Activated T-cell treated with anti-CD3 and anti-CD28 coated beads for 4 hours (primary cell): ENCODE measurements at places on chromosomes 1 and 21.

DNA sequence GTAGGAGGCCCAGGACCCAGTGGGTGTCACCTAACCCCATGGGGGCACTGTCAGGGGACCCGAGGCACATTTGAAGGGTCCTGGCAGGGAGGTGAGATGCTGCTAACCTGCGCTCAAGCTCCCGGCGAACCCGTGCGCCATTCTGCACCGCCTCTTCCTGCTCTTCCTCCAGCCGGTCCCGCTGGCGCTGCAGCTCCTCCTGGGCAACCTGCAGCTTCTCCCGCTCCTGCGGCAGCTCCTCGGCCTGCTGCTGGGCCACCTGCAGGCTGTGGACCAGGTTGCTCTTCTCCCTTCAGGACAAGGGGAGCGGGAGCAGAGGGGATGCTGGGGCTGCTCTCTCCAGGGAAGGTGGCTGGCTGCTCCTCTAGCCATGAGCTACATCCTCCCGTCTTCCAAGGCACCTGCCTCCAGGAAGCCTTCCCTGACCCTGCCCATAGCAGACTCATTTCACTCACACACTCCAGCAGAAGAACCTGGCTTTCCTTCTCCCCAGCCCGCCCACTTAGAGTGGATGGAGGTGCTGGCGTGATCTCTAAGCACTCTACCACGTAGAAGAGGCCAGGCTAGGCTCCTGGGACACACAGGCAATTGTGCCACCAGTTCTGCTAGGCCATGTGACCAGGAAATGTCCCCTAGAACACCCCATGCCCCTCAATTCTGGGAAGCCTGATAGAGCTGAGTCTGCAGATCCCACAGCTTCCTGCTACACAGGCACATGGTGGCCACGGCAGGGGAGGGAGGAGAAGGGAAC is 15.2 kb upstream of the NBPF1 start:
- DNase-seq, result no peak

GRCh38 chr1:218249338-218250140 is 35.6 kb upstream of the RRP15 start:
- DNase-seq, result no peak

GRCh38 chr1:17759114-17759513 is 4.0 kb downstream of the ACTL8 start:
- no peak for DNase-seq

- no peak for DNase-seq
Observed at GRCh38 chr1:223258751-223259198, 105.2 kb downstream of the SUSD4 start.

- DNase-seq, result no peak
Observed at GRCh38 chr1:38941093-38941492, 537 bp downstream of the RHBDL2 start.

DNA sequence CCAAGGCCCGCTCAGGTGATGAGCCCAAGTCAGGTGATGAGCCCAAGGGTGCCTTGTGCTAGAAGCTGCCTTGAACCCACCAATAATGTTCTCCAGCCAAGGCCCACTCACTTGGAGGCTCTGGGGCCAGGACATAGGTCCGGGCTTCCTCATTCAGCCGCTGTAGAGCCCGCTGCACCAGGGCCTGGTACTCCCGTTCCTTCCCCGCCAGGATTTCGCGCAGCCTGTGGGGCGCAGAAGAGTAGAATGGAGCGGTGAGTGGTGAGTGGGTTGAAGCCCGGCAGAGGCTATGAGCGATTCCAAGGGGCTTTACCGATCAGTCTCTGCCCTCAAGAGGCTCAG is 10.5 kb downstream of the MAP3K6 start:
- no peak for DNase-seq

DNA sequence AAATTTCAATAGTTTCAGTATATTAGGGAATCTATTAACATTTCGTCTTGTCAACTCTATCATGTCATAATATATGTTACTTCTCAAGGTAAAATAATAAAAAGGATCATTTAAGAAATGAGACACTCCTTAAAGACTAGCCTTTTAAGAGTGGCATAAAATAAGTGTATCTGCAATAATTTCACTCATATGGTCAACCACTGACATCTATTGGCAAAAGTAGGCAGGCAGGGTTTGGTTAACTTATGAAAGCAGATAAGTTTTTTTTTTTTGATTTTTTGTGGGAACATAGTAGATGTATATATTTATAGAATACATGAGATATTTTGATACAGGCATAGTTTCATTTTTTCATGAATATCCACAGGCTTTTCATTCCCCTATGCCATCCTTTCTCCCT is 5.5 kb upstream of the RGS21 start:
- no peak for DNase-seq

- no peak for DNase-seq
Observed at GRCh38 chr1:13607002-13607401, 23.4 kb downstream of the PDPN start.

DNA sequence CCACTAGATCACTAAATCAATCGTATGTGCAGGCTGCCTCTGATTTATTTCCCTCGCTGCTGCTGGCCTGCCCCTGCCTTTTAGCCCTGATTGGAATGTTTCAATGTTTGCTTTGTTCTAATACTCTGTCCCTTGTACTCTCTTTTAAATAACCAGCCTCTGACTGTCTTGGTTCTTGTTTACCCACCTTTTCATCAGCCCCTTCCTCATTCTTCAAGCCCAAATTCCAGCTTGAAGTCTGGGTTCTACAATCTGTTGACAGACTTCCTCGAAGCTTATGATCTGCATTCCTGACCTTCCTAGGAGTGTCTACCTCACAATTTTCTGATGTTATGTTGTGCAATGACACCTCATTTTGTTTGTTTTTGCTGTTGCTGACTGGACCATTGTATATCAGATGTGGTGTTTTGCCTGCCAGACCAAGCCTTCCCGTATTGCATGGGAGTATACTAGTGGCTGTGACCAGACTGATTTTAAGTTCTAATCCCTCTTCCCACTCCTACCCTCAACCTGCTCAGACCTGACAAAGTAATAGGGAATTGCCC is 46.6 kb upstream of the APOBEC4 start:
- no peak for DNase-seq

DNA sequence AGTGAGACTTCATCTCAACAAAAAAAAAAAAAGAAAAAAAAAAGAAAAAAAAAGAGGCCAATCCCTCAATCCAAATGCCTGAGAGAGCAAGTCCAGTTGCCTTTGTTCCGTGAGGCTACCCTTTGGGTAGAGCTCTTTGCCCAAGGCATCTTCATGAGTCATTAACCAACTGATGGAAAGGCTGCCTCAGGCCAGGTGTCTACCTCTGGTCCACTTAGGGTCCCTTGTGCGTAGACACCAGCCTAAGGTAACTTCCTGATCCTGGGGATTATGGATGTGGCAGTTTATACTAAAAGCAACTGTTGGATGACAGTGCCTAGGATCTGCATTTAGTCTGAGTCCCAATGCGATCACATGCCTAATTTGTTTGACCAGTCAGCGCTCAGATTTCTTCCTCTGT is 20.7 kb upstream of the ZNF326 start:
- no peak for DNase-seq

GRCh38 chr1:185477638-185478580 is 160.9 kb upstream of the IVNS1ABP start:
- DNase-seq, result no peak

GRCh38 chr1:154407198-154408091 is 2.3 kb downstream of the IL6R start:
- peak; percentile 45 for DNase-seq

DNA sequence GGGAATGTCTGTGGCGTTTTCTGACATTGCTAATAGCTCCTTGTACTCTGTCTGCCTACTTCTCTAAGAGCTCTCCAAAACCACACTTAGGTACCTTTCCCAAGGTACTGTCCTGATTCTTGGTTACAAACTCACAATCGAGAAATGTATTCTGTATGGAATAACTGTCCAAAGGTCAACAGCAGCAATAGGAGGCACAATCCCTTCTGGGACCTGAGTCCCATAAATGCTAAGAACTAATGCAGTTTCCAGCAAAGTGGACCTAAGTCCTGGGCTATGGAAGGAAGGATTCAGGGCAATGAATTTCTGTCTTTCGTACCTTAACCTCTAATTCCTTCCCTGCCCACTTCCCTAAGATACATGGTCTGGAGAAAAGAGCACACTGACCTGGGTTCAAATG is 59.7 kb downstream of the DMAP1 start:
- DNase-seq, result no peak

- no peak for DNase-seq
Observed at GRCh38 chr1:116122955-116123757, 12.0 kb downstream of the MAB21L3 start.

- no peak for DNase-seq
Observed at GRCh38 chr1:19941206-19941568, 17.8 kb upstream of the PLA2G2E start.

DNA sequence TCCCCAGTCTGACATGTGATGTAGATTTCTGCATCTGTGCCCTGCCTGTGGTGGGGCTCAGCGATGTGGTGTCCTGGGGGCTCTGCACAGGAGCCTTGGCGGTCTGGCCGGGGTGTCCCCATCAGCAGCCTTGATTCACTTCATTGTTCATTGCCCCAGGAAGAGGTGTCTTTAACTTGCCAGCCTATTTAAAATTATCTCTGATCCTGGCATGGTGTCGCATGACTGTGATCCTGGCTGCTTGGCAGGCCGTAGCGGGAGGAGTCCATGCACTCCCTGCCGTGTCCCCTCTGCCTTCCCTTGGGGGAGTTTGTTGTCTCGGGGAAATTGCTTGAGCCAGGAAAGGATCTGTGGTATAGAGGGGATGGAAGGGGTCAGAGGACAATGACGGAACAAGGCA is 59.9 kb downstream of the TRIM11 start:
- no peak for DNase-seq

- DNase-seq, result no peak
Observed at GRCh38 chr1:10514490-10515235, 39.9 kb downstream of the PEX14 start.

DNA sequence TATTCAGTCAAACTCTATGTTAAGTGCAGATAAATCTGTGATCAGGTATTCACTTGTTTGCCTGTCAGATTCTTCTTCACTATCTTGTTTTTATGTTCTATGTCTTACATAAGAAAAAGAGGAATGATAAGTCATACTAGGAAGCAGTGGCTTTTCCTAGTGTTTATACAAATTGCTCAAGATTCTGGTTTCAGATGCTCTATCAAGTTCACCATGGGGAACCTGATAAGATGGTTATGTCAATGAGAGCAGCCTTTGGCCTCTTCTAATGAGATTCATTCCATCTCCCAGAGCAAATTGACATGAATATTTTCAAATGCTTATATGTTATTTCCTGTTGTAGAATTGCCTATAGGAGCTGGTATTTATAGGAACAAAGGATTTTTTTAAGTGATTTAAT is 218.8 kb upstream of the TMPRSS15 start:
- no peak for DNase-seq

DNA sequence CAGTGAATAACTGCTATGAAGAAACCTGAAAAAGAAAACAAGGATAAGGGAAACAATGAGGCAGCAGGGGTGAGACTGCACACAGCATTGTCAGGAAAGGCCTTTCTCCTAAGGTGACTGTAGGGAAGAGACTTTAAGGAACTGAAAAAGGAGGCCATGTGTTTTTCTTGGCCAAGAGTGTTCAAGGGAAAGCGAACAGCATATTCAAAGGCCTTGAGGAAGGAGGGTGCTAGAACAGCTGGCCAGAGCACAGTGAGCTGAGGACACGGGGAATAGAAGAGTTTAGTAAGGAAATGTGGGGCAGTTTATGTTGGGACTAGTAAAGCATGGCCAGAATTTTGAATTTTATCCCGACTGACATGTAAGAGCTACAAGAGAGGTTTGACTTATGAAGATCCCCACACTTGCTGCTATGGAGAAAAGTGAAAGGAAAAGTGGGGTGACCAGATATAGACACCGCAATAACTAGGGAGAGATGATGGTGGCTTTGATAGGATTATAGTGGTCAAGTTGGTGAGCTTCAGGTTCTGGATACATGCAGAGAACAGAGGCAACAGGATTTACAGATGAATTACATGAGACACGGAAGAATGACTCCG is 1.4 kb downstream of the RWDD2B start:
- no peak for DNase-seq

DNA sequence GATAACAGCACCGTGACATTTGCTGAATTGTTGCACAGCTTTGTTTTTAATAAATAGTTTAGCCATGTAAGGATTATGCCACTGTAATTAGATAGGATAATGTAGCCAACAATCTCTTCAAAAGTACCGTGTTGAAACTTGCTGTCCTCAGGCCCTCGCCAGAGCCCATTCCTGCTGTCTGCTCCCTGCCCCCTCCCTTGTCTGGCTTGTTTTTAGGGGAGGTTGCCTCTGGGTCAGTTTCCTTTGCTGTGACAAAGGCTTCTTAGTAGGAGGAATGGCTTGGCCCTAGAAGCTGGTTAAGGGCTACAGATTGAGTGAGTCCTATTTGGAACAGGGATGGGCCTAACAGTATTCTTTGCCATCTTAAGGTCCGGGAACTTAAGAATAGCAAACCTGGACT is 107.9 kb downstream of the LMO4 start:
- DNase-seq, result no peak

DNA sequence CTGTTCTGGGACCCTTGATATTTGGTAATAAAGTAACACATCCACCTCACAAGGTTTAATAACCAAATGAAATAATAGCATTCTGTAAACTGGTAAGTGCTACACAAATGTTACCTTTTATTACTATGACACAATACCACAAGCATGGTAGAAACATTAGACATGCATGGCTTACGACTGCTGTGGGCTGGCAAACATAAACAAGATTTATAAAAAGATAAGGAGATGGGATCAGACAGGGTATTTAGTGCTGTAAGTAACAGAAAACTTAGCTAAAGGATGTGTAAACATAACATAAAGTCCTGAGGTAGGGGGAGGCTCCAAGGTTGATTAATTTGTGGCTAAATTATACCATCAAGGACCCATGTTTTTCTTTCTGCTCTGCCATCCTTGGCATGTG is 212.6 kb downstream of the BARHL2 start:
- no peak for DNase-seq

GRCh38 chr1:223029985-223030769 is 112.9 kb downstream of the TLR5 start:
- DNase-seq, result no peak

DNA sequence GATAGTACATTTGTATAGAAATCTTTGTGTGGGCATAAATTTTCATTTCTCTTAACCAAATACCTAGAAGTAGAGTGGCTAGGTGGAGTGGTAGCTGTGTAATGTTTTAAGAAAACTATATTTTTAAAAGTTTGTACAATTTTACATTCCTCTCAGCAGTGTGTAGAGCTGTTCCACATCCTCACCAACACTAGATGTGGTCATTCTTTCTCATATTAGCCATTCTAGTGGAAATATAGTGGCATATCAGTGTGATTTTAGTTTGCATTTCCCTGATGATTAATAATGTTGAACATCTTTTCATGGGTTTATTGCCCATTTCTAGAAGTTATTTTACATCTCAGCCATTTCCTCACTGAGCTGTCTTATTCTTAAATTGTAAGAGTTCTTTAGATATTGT is 65.5 kb downstream of the ITSN1 start:
- DNase-seq, result no peak

- DNase-seq, result no peak
Observed at GRCh38 chr21:35053356-35054096, 4.4 kb upstream of the RUNX1 start.
